ENCODE measurements at places on chromosomes 6 and 20.

DNA sequence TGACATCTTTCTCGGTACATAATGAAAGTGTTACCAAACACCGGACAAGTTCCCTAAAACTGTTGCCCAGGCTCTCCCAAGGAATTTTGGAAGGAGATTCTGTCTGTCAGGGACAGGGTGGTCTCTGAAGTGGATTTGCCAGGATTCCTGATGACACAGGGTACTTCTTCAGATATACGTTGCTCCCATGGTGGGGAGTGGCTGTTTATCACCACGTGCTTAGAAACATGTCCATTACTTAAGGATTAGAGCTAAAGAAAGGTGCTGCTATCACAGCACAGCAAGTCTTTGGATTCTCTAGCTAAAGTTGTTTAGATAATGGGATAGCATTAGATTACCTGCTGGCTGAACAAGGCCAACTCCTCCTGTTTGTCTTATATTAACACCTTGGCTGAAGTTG lies 6.3 kb downstream of the SPINT3 start:
- DNase-seq, result no peak

DNA sequence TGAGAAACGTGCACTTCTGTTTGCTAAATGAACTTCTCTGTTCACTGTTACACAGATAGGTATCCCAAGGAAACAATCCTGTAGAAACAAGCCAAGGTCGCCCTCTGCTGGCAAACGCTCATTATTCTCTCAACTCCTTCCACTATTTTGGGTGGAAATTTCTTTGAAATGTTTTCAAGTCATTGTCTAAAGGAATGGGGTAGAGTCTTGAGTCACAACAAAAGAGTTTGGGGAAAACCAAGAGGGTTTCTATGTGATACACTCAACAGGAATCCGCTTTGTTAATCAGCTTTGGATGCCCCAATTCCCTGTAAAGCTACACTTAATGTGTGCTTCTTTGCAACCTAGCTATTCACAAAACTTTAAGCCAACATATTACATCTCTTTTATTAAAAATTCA lies 4.6 kb upstream of the RAE1 start:
- DNase-seq, result peak; percentile 62

- no peak for DNase-seq
Measured at GRCh38 chr20:22428051-22428450, 156.3 kb downstream of the FOXA2 start.

- DNase-seq, result no peak
Measured at GRCh38 chr6:121506761-121507754, 71.6 kb downstream of the GJA1 start.

DNA sequence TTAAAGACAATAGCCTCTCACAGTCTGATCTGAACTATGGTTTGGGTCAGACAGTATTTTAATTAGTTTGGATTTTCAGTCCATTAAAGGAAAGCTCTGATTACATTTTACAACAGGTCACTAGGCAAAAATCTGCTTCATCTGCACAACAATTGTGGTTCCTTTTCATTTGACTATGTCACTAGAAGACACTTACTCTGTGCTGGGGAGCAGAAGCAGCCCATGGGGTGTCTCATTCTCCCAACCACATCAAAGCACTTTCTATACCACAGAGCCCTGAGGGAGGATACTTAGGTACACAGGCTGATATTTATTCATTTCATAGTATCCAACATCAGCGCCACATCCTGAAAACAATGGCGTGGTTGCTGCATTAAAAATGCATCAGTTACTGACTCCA lies 36.6 kb upstream of the HDAC2 start:
- no peak for DNase-seq

DNA sequence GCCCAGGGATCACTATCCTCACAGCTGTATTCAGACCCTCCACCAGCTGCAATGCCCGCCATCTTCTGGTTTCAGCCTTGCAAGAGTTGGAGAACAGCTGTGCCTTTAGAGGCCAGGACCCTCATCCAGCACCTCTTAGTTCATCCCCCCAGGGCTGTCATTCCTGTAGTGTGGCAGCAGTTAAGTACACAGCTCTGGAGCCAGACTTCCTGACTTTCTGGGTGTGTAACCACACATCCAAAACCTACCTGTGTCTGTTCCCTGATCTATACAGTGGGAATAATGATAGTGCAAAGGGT lies 452 bp upstream of the TREM2 start:
- DNase-seq, result no peak

GRCh38 chr20:61027218-61027617 lies 224.8 kb upstream of the CDH4 start:
- no peak for DNase-seq

- no peak for DNase-seq
Measured at GRCh38 chr6:159056003-159056402, 11.2 kb upstream of the TAGAP start.

DNA sequence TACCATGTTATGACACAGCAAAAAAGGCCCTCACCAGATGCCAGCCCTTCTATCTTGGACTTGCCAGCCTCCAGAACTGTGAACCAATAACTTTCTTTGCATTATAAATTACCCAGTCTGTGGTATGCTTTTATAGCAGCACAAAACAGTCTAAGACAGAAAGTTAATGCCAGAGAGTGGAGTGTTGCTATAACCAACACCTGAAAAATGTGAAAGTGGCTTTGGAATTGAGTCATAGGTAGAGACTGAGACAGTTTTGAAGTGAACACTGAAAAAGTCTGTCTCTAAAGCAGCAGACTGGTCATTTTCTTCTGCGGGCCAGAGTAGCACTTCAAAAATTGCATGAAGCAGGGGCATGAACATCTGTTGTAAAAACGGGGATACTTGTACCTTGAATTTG lies 28.0 kb upstream of the ASIP start:
- DNase-seq, result no peak

DNA sequence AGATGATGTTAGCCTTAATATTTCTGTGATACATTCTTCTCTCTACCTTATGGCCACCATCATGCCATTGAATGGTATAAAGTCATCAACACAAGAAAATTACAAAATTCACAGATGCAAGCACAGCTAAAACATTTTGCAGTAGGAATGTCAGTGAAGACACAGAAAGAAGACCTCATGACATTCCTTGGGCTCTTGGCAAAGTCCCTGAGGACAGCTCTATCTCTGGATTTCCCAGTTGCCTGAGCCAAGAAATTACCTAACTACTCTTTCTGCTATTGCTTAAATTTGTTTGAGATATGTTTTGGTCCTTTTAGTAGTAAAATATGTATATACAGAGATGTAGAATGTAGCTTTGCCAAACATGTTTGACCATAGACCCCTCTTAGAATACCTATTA lies 201.0 kb upstream of the STXBP5 start:
- no peak for DNase-seq

- no peak for DNase-seq
Measured at GRCh38 chr20:8118039-8118438, 14.0 kb upstream of the PLCB1 start.

DNA sequence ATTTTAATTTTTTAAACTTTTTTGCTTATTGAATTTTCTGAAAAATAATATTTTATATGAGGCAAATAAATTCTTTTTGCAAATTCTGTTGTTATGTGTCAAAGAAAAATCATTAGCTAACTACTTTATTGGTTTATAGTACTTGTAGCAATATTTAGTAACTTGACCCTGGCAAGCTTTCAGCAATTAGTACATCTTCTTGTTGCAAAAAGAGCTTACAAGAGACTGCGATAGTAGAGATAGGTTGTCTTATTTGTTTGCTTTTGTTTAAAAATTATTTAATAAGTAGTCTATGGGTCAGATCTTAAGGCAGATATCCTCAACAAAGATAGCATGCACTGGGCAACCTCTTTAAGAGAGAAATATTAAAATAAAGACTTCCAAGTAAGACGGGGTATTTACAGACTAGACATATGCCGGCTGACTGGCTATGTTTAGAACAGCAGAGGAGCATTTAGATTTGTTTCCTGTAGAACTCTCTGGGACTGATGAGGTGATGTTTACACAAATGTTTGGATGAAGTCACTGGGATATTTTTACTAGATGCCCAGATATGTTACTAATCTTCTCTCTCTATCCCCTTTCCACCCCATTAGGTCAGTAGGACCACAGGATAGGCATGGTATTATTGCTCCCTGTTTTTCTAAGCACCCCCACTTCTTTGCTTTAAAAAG lies 25.0 kb downstream of the VGLL2 start:
- DNase-seq, result no peak

GRCh38 chr6:11500008-11500407 lies 37.5 kb upstream of the TMEM170B start:
- no peak for DNase-seq

GRCh38 chr6:73182021-73182607 lies 43.2 kb downstream of the KHDC1L start:
- DNase-seq, result no peak

- no peak for DNase-seq
Measured at GRCh38 chr20:15895560-15896084, 677.6 kb downstream of the KIF16B start.

DNA sequence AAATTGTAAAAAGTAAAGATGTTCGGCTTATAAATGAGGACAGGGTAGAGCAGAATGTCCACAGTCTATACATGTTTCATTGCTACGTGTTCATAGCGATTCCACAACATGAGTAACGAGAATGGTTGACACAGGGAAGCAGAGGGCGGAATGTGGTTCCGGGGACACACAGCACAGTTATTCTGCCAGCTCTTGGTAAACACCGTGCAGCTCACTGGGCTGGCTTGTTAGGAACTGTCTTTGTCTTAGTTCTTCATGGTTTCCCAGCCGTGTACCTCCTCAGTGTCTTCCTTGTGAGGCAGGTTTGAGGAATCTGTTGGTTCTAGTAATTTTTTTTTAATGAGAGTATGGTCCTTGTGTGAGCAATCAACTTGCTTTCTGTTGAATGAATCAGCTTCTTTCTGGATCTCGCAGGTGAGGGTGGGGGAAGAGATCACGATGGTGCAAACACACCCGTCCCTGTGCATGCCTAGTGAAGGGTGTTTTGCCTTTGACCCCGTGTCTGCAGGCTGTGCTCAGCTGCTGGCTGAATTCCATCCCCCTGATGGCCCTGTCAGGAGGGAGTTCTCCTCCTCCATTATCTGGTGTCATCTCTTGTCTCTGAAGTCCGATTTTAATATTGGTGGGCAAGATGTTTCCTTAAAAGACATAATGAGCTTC lies 168.2 kb downstream of the SMOC2 start:
- peak; percentile 30 for DNase-seq

DNA sequence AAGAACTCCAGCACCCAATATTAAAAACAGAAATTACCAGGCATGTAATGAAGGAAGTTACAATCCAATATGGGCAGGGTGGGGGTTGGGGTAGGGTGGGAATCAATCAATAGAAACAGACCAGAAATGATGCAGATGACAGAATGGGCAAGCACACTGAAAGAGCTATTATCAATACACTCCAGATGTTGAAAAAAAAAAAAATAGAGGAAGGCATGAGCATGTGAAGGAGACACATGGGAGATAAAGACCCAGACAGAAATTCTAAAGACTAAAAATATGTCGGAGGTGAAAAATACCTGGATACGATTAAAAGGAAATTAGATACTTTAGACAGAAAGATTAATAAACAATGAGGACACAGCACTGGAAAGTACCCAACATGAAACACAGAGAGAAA lies 19.1 kb upstream of the ZC3H12D start:
- no peak for DNase-seq

GRCh38 chr20:47280228-47280627 lies 76.3 kb downstream of the ZMYND8 start:
- no peak for DNase-seq

DNA sequence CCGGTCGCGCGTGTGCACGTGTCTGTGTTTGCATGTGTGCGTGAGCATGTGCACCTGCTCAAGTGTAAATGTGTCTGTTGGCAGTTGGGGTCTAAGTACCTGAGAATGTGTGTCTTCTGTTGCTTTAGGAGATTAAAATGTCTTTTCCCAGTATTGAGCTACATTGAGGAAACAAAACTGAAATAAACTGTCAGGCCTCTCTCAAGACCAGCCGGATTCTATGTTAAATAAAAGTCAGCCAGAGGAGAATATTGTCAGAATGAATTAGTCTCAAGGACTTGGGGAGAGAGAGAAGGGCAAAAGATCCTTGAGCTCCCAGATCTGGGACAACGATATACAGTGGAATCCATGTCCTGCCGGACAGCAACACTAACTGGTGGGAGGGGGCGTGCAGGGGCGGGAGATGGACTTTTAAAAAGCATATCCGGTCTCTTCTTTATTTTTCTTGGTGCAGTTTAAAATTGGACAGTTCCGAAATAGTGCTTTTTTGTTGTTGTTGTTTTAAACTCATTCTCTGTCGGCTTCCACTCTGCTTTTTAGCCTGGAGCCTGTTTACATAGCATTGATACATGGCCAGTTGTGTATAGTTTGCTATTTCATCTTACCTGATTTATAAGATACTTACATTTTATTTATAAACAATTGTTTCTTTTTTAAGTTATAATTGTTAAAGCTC lies 3.3 kb upstream of the TBX18 start:
- DNase-seq, result no peak

DNA sequence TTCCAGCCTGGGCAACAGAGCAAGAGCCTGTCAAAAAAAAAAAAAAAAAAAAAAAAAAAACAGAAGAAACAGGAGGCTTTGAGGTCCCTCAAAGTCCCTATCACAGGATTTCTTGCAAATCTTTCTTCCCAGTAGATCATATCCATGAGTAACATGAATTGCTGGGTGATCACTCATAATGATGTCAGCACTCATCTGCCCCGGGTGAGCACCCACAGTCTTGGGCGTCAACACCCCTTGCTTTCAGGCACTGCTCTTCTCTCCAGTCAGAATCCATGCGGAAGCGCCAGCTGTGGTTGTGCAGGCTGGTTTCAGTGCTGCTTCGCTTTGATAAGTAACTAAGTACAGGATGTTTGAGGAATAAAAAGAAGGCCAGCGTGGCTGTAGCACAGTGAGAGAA lies 40.2 kb upstream of the INSM1 start:
- no peak for DNase-seq

- DNase-seq, result no peak
Measured at GRCh38 chr6:71979911-71980310, 93.6 kb downstream of the RIMS1 start.

DNA sequence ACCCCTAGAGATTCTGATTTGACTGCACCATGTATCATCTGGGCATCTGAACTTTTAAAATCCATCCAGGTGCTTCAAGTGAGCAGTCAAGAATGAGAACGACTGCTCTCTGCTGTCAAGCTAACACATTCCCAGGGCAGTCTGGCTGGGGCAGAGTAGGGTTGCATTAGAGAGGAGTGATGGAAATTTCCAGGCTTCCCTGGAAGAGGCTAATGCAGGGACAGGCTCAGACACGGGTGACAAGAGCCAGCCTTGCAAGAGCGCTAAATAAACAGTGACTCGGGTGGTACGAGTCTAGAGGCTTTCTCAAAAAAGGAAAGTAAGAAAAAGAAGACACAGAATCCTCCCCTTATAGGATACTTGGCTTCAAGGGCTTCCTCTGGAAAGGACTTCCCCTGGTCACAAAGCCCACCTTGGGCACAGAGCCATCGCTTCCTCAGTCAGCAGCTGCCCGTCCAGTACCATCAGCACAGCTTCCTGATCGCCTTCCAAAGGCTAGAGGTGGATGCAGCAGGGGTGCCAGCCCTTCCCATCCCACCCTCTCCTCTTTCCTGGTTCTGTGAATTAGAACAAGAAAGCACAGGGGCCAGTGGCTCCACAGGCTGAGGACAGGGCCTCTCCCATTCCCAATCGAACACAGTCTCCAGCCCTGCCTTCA lies 177.4 kb upstream of the RREB1 start:
- no peak for DNase-seq
